ENCODE measurements at places on chromosomes 13 and 19.

- DNase-seq, result no peak
Observed at GRCh38 chr13:106522112-106522705, 13.3 kb downstream of the EFNB2 start.

DNA sequence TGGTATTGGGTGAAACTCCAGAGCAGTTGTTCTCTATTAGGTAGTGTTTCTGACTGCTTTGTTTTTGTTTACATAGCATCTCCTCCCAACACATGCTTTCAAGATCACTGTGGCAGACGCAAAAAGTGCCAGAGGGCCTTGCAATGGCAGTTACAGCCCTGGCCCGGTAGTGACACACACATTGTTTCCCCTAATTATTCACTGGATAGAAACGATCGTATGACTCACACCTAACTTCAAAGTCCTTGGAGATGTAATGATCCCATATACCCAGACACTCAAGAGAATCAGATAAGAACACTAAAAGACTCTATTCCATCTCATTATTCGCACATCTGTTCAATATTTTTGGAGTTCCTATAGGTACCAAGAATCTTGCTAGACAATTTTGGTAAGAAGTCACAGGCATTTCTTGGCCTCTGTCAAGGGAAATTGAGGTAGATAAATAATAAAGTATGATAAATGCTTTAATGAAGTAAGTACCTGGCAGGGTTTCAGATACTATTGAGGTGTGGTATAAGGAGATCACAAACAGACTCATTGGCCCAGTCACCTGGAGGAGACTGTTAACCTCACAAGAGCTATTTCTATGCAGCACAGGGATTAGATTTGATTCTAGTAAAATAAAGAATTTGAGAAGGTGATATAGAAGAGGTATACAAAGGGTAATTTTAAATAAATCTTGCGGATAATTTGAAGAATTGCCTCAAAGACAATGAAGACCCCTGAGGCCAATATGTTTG is 485.3 kb downstream of the SLITRK6 start:
- no peak for DNase-seq

GRCh38 chr13:33490461-33491327 is 205.1 kb upstream of the STARD13 start:
- DNase-seq, result no peak

- DNase-seq, result no peak
Observed at GRCh38 chr19:3979289-3979673, 6.0 kb downstream of the EEF2 start.

GRCh38 chr13:107271227-107271626 is 703.3 kb upstream of the ARGLU1 start:
- peak; percentile 38 for DNase-seq

DNA sequence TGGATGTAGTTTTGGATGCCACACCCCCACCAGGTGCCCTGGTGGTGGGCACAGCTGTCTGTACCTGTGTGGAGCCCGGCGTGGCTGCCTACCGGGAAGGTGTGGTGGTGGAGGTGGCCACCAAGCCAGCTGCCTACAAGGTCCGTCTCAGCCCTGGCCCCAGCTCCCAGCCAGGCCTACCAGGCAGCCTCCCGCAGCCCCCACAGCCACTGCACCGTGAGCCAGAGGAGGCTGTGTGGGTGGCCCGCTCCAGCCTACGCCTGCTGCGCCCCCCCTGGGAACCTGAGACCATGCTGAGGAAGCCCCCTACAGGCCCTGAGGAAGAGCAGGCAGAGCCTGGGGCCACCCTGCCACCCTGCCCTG is 3.5 kb downstream of the CIC start:
- no peak for DNase-seq

All from KBM-7 (cell line).